ENCODE measurements at places on chromosomes 7 and 10.
A peak's percentile ranks its signal among the peaks of the same experiment; 100 is the strongest.

DNA sequence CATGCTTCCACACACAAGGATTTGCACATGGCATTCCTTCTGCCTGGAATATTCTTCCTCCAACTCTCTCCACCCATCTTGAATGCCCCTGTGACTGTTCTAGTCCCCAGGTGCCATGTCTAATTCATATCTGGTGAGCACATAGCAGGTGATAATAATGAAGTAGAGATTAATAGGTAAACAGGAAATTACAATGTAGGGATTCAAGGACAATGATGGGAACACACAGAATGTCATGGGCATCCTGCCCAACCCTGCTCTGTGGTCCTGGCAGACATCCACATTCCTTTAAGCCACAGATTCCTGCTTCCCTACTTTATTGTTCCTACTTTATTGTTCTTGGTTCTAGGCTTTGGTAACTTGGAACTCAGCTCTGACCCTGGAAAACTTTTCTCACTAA, 115.8 kb downstream of the THSD7A start:
- H3K4me1 ChIP-seq, result no peaks in the 10 kb centered on the region
- H3K27me3 ChIP-seq, result no peaks in the 10 kb centered on the region
- no peak overlapping the region for H3K27ac ChIP-seq
- no peak for DNase-seq
- no peak overlapping the region for H3K4me3 ChIP-seq

DNA sequence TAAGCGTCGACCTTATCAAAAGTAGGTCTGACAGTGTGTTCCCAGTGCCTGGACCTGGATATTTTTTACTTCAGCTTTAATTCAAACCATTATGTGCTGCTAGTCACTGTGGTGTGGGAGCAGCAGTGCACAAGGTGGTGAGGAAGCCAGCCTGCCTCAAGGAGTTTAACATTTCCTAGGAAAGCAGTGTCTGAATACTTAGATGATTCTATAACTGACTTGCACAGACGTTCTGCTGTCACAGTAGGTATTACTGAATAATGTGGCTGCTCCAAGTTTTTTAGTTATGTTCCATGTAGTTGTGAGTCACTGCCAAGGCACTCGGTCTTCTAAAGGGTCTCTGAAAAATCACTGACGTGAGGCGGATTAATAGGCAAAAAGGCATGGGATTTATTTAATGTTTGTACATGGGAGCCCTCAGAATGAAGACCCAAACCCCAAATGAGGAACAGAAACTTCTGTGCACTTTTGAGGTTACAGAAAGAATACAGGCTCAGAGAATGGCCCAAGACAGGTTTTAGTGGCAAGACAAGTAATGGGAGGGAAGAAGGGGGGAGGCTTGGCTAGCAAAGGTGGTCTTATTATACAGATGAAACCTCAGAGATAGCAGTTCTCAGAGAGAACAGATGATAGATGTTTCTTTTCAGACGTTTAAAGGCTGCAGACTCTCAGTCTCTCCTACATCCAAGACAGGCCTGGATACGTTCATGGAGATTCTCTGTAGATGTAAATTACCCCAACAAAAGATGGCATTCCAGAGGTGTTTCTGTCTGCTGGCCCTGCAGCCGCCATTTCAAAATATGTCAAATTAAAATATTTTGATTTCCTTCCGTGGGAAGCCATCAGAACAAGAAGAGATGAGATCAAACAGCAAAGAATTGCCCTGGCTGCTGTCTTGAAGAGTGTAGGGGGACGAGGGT, 209.3 kb downstream of the SDK1 start:
- H3K4me3 ChIP-seq, result no peak overlapping the region
- no peaks in the 10 kb centered on the region for H3K4me1 ChIP-seq
- no peak overlapping the region for H3K27ac ChIP-seq
- no peak for DNase-seq
- H3K36me3 ChIP-seq, result no peaks in the 10 kb centered on the region
- H3K27me3 ChIP-seq, result no peaks in the 10 kb centered on the region

DNA sequence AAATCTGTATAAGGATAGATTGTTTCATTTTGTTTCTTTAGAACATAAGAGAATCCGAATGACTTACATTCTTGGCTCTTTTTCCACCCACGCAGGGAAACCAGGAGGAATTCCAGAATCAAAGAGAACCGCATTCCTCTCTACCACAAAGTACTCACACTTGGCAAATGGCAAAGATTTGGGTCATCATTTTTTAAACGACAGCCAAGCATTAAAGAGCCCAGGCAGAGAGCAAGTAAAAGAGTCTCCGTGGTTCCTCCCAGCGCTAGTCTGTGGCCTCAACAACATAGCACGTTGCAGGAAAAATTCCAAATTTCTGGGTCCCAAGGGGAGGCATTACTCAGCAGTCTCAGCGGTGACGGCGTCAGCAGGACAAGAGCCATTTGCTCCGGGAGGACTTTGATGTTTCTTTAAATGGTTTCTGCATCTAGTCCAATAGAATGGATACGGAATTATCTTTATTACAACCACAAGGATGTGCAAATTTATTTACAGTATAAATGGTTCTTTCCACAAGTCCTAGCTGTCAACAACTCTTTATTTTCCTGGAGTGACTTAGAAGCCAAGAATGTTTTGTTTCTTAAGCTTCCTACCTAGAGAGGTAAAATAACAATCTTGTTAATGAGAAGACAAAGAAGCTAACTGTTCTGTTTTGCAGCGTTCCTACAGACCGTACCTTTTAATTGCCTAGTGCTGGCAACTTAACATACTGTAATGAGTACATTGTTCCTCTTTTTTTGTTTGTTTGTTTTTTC, 232.5 kb downstream of the SKIDA1 start:
- no peak for DNase-seq
- H3K36me3 ChIP-seq, result no peaks in the 10 kb centered on the region
- no peak overlapping the region for H3K27ac ChIP-seq
- peaks cover 4% of the 10 kb centered on the region for H3K4me1 ChIP-seq
- H3K27me3 ChIP-seq, result peaks cover 8% of the 10 kb centered on the region

- H3K4me3 ChIP-seq, result no peak overlapping the region
- DNase-seq, result no peak
- H3K4me1 ChIP-seq, result peaks cover 11% of the 10 kb centered on the region
- no peaks in the 10 kb centered on the region for H3K27me3 ChIP-seq
- no peaks in the 10 kb centered on the region for H3K36me3 ChIP-seq
- H3K27ac ChIP-seq, result no peak overlapping the region
These were observed 69.0 kb downstream of the ZNF783 start for GRCh38 chr7:149330914-149331567.

- H3K4me3 ChIP-seq, result peak within 1 kb of the TSS; percentile 99
- no peaks in the 10 kb centered on the region for H3K36me3 ChIP-seq
- H3K27ac ChIP-seq, result peak within 1 kb of the TSS; percentile 60
- H3K27me3 ChIP-seq, result no peaks in the 10 kb centered on the region
- H3K4me1 ChIP-seq, result peaks cover 19% of the 10 kb centered on the region
These were observed at the start of the genes CNPY4 and TAF6 for GRCh38 chr7:100119072-100119969. Gene CNPY4, plus strand, starts transcription at chr7:100119634. Its CDS starts 111 bp downstream, at chr7:100119745. Gene TAF6, minus strand, starts transcription at chr7:100119358. Its CDS starts 5,149 bp downstream, at chr7:100114209.

All from liver (tissue), 10 donors.